ENCODE measurements at places on chromosomes 7 and 10.

DNA sequence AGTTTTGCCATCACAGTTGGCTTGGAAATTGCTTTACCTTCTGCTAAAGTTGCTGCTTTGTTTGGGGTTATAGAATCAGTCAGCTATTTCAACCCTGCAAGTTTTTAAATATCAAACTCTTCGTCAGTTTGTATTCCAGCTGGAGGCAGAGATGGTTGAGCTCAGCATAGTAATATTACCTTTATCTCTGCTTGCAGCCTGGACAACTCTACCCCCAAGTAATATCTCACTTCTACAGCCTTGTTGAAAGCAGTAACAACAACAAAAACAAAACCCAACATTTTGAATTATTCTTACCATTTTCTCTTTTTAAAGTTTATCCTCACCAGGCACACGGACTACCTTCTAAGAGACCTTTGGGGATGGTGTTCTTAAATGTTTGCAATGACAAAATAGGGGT lies 239.1 kb upstream of the PHF14 start:
- DNase-seq, result no peak

GRCh38 chr10:47456794-47457527 lies 27.0 kb downstream of the ANXA8 start:
- peak; percentile 65 for DNase-seq

- peak; percentile 8 for DNase-seq
These were observed 22.0 kb upstream of the BMPR1A start for GRCh38 chr10:86734207-86734988.

GRCh38 chr10:47255033-47255813 lies 44.8 kb upstream of the GDF10 start:
- DNase-seq, result peak; percentile 62

GRCh38 chr10:102375867-102376266 lies 19.6 kb upstream of the NFKB2 start:
- no peak for DNase-seq

DNA sequence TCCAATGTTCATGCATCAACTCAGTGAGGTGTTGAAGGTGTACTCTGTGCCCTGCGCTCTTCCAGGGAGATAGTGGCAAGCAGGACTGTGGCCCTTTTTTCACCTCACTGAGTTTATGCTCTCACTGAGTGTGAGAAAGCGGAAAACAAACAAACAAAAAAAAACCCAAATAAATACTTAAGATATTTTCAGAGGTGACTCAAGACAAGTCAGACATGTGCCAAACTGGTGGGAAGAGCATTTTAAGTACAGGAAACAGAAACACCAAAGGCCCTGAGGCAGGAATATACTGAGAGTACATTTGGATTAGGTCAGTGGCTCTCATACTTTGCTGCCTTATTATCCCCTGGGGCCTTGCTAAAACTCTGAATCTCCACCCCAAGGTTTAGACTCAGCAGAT lies 111.9 kb upstream of the IGFBP3 start:
- no peak for DNase-seq

DNA sequence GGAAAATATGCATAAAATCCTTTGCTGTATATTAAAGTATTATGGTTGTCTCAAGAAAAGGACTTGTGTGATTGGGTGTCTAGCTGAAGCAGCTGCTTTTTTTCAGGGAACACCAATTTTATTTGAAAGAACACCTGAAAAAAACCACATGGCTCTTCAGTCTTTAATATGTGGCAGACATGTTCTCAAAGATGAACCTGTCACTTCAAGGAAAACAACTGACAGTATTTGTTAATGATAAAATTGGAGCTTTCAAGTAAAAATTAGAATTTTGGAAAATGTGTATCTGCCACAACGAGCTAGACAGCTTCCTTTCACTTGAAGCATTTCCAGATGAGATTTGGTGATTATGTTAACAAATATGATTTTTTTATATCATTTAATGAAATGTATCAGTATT lies 59.3 kb downstream of the INHBA start:
- DNase-seq, result no peak

- no peak for DNase-seq
These were observed 197.2 kb downstream of the ADARB2 start for GRCh38 chr10:1540144-1540543.

GRCh38 chr7:112510743-112511110 lies 29.9 kb downstream of the LSMEM1 start:
- no peak for DNase-seq

GRCh38 chr10:32161586-32161985 lies 105.4 kb upstream of the KIF5B start:
- no peak for DNase-seq

DNA sequence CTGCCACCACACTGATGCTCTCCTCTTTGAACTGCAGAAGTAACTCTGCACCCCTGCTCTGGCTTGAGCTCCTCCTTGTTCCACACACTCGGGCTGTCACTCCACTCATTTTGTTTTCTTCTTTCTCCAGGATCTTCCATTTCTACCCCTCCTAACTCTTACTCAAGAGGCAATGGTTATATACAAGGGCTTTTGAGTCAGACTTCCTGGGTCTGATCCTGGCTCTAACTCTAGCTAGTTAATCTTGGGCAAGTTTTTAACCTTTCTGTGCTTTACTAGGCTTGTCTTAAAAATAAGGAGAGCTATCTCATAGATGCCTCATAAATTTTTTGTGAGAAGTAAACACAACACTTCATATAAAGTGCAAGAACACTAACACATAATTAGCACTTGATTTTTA lies 45.3 kb upstream of the GNAI1 start:
- no peak for DNase-seq

- DNase-seq, result no peak
These were observed 151.8 kb upstream of the CHST15 start for GRCh38 chr10:124245191-124245590.
